ENCODE measurements at places on chromosomes 2 and 18.

DNA sequence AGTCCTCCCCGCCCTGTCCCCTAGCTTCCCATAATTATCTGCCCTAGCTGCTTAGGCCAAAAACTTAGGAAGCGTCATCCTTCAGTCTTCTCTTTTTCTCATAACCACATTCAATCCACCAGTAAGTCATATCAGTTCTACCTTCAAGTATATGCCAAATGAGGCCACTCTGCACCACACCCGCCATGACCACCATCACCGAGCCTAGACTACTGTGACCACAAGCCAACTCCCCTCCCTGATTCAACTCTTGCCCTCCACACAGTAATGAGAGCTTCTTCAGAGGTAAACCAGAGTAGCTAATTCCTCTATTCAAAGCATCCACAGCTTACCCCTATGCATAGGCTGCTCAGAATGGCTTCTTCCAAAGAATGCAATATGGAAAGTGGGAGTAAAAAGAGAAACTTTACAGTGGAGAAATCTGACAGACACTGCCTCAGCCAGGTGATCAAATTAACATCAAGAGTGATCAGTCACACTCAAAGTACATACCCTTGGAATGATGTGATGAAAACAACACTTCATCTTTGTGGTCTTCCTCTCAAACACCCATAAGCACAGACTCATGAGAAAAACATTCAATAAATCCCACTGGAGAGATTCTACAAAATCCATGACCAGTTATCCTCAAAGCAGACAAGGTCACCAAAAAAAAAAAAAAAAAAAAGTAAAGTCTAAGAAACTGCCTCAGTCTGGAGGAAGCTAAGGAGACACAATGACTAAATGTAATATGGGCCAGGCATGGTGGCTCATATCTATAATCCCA lies 17.7 kb downstream of the MBOAT2 start:
- DNase-seq = no peak

GRCh38 chr2:215808194-215808593 lies 205.2 kb downstream of the MREG start:
- DNase-seq = no peak

- no peak for DNase-seq
Observed at GRCh38 chr2:149767516-149767974, 180.0 kb upstream of the MMADHC start.

DNA sequence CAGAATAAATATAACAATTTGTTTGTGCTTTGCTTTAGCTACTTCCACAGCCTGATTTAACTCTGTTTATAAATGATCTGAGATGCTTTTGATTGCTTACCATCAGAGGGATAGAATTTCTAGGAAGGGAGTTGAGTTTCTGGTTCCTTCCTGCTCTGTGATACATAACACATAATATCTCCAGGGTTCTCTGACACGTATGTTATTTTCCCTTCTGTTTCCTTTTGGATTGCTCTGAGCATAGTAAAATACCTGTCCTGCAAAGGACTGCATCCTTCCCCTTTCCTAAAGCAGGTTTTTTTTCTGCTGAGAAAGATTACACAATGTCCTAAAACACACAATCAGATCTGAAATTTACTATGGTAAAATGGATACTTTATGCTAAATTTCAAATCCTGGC lies 76.1 kb downstream of the CABYR start:
- DNase-seq = no peak

GRCh38 chr18:34322365-34323289 lies 97.9 kb upstream of the NOL4 start:
- no peak for DNase-seq

- no peak for DNase-seq
Observed at GRCh38 chr2:42046819-42047487, 868 bp upstream of the PKDCC start.

DNA sequence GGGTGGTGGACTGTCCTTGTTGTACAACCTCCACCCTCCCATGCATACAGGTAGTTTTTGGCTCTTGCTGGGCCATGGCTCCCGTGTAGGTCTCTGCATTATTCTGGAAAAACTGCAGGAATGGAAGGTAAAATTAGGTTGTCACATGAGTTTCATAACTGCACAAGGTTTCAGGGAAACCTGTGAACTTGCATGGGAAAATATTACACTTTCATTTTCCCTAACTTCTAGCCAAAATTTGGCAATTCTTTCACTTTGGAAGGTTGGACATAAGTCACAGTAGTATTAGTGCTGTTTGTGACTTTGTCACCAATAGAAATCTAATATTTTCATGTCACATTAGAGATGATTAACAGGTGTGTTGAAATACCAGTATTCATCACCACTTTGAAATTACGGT lies 118.1 kb upstream of the MGAT5 start:
- DNase-seq = no peak

DNA sequence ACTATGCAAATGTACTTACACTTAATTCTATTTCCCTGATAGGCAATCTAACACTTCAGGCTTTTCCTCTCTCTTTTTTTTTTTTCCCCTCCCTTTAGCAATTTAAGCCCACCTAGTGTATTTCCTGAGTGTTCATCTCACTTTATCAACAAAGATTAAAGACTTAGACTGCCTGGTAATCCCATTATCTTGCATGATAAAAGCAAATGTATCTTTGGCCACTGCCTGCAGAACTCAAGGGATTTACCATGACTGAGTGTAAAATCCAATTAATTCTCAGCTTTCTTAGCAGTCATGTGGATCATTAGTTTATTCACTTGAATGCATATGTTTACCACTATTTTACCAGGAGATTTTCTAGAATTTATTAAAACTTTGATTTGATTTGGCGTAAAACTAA lies 1102.2 kb upstream of the GYPC start:
- DNase-seq = no peak

DNA sequence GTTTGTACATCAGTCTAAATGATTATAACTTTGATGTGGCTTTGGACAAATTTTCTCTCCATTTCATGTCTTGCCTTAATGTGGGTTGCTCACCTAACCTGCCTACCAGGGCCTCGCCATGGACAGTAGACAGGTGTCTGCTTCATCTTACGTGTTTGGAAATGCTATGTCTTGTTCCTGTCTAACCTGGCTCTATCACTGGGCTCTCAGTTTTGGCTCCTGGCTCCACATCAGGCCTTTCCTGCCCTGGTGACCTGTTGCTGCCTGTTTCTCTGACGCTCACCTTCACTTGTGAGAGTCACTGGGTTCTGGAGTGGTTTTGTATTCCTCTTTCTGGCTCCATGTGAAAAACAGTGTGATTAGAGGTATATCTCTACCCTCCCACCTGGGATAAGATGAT lies 65.9 kb downstream of the PHLPP1 start:
- DNase-seq = no peak

- DNase-seq = no peak
Observed at GRCh38 chr2:8677646-8678592, 3.9 kb upstream of the ID2 start.

- no peak for DNase-seq
Observed at GRCh38 chr2:37250869-37251740, 19.6 kb downstream of the NDUFAF7 start.

DNA sequence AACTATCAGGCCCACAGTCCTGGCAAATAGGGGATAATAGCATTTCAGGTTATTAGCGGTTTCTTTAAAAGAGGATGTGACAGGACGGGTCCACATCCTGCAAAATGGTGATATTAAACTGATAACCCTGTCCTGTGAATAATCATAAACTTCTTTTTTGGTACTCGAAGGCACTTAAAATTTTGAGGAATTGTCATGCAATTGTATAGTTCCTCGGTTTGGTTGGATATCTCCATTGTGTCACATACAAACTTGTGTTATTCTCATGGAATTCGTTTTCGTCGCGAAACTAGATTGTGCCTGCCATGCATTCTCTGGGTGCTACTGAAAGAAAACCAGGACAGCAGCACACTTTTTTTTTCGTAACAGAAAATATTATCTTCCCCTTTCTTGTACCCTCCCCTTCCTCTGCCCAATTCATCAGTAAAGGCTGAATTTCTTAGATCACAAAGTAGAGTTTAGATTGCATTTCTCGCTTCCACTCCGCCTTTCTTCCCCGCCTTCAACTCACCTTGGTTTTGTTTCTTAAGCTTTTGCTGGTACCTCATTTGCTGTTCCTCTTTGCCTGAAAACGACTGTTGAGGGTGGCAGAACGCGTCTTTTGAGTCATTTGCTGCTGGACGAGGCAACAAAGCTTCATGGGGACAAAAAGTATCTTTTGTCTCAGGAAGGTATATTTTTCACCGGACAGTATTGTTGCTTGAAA lies 1.3 kb downstream of the CERS6 start:
- DNase-seq = no peak

- no peak for DNase-seq
Observed at GRCh38 chr18:48695671-48696070, 156.8 kb downstream of the CTIF start.

DNA sequence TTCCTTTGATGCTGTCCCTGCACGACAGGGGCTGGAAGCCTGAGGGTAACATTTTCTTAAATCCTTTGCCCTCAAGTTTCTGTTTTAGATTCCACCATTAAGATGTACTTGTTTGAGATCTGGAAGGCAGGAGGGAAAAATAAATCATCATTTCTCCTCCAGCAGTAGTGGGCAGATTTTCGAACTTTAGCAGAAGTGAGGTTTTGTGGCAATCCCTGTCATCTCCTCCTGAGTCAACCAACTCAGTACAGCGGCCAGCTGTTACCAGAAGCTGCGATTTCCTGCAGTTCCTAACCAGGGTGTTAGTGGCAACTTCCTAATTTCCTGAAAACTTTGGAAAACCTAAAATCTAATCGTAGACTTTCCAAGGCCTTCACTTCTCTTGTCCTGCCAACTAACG lies 517.2 kb upstream of the ACVR2A start:
- no peak for DNase-seq

GRCh38 chr2:69184224-69184623 lies 171.2 kb downstream of the ANTXR1 start:
- no peak for DNase-seq

DNA sequence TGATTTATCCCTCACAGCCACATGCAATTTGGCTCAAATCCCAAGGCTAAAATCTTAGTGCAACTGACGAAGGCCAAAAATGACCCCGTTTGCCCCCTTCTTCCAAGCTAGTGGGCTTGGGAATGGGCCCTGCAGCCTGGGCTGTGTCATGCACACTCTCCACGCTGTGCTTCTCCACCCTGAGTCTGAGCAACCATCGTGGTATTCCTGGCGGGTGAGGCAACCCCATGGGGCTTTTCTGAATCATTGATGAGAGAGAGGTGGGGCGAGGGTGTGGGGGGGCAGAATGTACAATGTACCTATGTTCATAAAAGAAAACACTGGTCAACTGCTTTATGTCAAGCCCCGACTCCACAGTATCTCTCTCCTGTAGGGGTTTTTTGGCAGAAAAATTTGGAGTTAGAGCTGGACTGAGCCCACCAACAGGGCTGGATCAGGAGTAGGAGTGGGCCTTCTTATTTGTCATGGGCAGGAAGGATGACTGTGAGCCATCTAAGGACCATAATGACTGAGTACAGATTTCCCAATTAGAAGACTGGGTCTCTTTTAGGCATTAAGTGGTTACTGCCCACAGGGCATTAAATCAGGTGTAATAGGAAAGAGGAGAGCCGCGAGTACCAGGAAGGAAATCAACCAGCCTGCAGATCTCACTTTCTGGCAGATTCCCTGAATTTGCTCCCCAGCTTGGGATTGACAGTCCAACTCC lies 8.9 kb downstream of the SULT1C2 start:
- DNase-seq = no peak

DNA sequence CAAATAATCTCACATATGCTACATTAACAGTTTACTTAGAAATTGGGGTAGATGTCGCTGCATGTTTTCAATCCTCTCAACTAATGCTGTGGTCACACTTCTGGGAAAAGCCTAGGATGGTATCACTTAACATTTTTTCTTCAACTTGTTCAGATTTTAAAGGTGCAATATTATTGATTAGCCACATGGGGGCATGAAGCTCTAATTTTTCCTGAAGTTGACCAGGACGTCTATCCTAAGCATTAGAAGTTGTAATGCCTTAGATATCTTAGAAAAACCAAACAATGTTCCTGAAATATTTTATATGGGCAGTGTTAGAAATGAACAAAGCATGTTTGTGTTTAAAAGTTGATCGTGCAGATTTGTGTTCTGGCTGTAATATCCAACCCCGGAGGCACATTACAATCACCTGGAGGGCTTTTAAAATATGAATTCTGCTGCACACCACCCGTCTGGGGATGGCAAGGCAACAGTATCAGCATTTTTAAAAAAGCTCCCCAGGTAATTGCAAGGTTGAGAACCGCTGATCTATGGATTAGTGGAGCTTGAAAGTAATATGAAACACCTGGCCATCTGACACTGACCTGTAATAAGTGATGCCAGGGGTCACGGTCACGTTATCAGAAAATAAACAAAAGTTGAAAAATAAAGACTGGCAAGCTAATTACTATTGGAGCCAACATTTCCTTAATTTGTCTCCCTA lies 100.5 kb upstream of the LMAN1 start:
- no peak for DNase-seq

DNA sequence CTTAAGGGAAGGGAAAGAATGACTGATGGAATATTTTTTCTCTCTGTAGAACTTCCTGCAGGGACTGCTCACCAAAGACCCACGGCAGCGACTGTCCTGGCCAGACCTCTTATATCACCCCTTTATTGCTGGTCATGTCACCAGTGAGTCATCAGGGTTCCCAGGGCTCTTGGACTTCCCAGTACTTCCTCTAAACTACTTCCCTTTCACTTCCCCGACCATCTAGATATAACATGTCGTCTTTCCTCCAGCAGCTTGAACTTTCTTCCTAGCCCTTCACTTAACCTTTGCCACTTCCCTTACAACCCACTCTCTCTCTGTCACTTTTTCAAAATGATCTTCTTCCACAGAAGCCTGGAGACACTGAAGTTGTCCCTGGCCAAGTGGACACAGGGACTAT lies 7.2 kb downstream of the STK36 start:
- DNase-seq = no peak

DNA sequence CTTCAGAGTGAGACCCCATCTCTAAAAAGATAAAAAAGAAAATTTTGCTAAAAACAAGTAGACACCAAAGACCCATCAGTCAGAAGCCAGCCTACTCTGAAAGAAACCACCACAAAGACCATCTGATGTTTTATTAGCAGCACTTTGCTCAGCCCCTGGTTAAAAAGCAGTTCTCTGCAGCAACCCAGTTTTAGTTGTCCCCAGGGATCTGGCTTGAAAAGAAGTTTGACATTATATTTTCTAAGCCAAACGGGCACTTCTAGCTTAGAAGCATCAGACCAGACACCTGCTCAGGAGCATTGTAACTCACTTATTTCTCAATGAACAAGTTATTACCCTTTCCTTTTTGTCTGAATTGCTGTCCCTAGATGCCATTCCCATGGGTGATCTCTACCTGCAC lies 164.2 kb upstream of the ETAA1 start:
- no peak for DNase-seq

DNA sequence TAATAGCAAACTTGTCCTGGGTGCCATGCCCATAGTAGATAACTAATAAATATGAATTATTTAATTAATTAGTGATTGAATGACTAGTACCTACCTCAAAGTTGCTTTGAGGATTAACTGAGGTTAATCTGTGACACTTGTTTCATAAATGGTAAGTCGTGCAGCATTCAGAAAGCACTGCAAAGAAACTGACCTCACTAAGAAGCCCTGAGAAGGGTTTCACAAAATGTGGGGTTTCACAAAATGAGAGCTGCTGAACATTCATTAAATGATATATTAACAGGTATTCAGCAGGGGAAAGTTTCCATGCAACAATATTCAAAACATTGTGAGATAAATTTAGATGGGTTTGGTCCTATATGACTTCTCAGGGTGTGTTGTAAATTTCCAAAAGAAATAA lies 236.2 kb downstream of the OSR1 start:
- no peak for DNase-seq
